Fibroblast of lung (primary cell): ENCODE measurements at places on chromosomes 13 and 19.

DNA sequence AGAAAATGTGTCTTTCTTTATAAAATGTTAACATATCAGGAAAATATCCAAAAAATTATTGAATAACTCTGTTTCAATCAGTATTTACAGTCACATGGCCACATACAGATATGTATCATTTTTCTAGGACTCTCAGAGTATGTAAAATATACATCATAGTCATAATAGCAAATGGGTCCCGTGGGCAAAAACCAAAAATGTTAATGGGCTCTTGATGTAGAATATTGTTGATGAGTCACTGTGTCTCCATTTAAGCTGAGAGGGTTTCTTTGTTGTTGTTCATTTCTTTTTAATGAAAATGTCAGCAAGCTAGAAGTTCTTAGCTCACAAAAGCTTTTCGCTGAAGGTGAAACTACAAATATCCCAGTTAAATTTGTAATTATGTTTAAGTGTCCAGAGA lies 1713.1 kb upstream of the PCDH20 start:
- peak; percentile 4 for DNase-seq

DNA sequence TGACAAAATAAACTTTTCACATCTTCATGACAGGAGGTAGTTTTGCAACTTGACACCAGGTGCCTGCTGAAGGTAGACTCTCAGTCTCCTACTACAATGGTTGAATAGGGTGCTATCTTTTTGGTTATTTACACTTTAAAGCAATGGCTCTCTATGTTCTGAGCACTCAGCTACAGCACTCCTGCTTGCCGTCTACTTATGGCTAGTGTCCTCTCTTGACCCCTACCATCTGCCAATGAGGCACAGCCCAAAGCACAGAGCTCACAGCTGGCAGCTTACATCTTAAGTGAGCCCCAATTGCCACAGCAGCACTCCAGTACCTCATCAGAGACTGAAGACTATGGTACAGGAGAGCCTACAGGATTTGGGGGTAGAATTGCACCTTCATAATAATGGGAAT lies 11.4 kb downstream of the ZNF708 start:
- no peak for DNase-seq

DNA sequence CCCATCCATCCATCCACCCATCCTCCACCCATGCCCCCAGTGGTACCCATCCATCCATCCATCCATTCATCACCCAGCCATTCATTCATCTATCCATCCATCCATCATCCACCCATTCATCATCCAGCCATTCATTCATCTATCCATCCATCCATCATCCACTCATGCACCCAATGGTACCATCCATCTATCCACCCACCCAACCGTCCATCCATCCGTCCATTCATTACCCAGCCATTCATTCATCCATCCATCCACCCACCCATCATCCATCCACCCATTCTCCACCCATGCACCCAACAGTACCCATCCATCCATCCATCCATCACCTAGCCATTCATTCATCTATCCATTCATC lies 5.3 kb downstream of the PLPPR3 start:
- no peak for DNase-seq

- DNase-seq = no peak
Measured at GRCh38 chr19:55188625-55189024, 8.5 kb upstream of the SYT5 start.

GRCh38 chr19:56341948-56342347 lies 27.3 kb upstream of the ZSCAN5A start:
- DNase-seq = no peak

- DNase-seq = no peak
Measured at GRCh38 chr19:48750351-48750750, 2.1 kb downstream of the FUT1 start.

DNA sequence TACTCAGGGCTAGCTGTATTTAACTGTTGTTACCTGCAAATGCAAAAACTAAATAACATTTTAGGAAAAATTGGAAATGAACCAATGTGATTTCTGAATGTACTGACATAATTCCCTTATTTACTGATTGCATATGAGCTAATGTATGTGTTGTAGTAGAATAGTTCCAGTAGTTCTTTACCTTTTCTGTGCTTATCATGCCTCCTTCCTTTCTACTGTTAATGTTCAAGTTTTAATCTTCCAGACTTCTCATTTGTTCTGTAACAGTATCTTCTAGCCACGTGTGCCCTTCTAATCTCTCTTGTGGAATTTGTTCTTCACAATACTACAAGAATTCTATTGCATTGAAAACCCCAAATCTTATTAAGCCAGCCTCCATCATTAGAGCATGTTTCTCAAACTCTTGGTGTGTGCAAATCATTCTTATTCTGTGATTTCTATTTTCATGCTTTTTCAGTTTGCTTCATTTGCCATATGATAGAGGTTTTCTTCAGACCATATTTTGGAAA lies 17.7 kb downstream of the LSM14A start:
- no peak for DNase-seq
